Activated CD8-positive, alpha-beta memory T cell treated with anti-CD3 and anti-CD28 coated beads for 1 hour (primary cell): ENCODE measurements at places on chromosomes 11 and 22.

DNA sequence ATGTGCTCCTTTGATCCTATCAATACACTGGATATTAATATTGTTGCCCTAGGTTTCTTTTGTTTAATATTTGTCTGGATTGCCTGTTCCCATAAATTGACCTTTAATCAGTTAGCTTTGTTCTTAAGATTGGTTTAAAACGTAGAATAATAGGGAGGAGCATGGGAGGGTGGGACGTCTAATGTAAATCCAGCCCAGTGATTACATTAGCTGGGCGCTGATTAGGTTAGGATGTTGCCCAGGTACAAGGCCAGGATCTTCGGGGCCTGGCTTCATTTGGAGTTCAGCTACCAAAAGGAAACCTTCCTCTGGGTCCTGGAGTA, at the start of gene SRSF8:
Gene SRSF8 (plus strand): TSS at position 204 of the 323 bp plus-strand sequence. CDS start 308 bp downstream, outside the sequence.
- DNase-seq = no peak

DNA sequence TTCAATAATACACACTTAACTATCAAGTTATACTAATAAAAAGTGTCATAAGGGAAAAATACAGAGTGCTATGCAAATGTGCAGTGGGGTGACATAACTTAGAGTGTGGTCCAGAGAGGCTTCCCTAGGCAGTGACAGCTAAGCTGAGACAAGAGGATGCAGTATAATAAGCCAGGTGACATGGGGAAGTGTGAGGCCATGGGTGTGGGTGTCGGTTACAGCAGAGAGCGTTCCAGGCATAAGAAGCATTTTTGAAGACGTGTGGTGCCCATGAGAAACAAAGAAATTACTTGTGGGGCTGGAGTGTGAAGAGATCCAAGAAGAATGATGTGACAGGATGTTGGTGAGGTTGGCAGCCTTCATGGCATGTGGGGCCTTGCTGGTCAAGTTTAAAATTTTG, 78.1 kb upstream of the PICALM start:
- DNase-seq = no peak

DNA sequence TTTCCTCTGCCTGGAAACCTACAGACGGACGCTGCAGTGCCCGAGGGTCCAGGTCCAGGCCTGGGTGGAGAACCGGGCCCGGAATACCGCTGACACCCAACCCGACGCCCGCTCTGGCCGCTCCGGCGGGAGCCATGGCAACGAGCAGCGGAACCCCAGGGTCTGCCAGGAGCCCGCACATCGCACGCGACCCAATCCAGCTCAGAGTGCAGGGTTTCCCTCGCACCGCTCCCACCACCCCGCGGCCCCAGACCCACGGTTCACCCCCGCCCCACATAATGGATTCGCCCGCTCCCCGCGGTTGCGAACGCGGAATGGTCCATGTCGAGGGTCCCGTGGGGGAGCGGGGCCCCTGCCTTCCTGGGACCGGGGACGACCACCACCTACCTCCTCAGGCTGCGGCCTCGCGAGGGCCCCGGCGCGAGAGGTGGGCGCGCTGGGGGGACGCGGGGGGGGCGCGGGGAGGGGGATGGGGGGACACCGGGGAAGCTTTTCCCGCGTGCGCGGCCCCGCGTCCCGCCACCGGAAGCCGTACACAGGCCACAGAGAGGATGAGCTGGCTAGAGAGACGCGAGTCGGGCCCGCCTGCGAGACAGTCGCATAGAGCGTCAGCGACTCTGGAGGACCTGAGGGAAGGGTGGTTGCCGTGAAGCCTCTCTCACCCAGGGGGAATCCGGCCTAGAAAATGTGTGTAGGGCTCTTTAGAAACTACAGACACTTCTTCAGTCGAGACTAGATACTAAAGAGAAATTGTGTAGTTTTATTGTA, at the start of gene SSRP1:
Gene SSRP1 (minus strand): TSS at position 550 of the 768 bp plus-strand sequence. CDS start 771 bp downstream, outside the sequence.
- DNase-seq = peak; percentile 62

DNA sequence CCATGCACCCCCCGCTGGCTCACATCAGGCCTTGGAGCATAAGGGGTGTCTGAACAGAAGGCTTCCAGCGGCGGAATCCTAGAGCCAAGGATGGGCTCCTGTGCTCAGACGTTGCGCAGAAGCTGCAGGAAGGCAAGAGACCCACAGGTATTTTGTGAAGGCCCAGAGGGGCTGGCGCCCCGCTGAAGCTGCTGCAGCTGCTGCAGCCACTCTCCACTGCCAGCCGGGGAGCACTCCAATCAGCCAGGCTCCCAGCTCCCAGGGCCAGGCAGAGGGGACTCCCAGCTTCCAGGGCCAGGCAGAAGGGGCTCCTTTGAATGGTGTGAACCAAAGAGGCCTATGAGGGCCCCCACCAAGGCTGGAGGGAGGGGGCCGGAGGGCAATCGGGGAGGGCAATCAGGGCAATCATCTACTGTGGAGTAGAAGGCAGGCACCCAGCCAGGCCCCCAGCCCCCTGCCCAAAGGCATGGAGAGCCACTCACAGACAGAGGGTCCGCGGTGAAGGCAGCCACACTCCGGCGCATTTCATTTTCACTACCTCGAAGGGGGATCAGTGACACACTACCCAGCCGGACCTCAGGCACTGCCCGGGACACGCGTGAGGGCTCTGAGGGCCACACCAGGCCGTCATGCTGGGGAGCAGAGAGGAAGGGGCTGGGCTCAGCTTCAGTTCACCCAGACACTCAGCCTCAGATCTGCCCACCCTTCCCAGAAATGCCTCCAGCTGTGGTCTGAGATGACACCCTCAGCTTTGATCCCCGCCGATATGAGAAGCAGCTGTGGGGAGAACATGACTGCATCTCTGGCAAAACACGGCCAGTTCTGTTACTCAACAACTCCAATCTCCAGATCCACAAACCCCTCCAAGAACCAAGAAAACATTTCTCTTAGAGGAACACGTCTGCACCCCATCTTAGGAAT, 11.6 kb upstream of the PDE2A start:
- DNase-seq = no peak

DNA sequence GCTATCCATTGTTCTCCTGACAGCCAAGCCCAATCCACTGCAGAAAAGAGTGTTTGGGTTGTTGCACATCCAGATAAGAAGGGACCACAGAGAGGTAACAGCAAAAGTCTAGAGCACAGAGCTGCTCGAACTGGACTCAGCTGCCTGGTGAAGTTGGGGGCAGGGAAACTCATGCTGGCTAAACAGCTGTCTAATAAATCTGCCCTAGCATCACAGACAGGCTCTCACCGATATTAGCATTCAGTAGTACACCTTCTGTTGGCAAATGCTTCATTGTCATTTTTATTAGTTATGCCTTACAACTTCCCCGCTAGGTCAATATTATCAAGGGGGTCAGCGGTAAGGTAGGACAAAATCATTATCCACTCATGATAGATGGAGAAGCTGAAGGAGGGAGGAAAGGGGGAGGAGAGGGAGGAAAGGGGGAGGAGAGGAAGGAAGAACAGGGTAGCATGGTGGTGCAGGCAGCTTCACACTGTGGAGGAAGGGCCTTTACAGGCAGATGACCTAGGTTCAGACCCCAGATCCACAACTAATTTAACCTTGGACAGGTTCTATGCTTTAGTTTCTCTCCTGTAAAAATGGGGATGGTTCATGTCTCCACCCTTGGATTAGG, 102.7 kb downstream of the LARGE1 start:
- no peak for DNase-seq

- DNase-seq = no peak
Observed at GRCh38 chr11:76443268-76443980, 1.4 kb upstream of the EMSY start.

- DNase-seq = no peak
Observed at GRCh38 chr11:68340003-68340767, 27.8 kb downstream of the LRP5 start.

DNA sequence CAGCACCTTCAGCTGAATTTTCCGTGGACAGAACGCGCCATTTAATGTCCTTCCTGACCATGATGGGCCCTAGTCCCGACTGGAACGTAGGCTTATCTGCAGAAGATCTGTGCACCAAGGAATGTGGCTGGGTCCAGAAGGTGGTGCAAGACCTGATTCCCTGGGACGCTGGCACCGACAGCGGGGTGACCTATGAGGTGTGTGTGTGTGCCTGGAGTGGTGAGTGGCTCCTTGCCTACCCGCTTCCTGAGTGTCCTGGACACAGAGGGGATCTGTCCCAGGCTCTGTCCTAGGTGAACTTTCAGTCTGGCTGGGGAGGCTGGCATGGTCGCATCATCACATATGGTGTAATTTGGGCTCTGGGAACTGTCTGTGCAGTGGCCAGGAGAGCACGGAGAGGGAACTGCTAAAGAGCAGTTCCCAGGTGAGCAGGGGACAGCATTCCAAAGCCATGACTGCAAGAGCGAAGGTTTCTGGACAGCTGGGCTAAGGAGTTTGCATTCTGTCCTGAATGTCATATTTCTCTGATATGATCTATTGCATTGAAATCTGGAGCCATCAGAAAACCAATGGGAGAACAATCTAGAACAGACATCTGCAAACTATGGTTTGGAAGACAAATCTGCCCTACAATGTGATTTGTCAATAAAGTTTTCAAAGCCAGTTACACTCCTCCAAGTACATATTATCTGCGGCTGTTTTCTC, 104.3 kb downstream of the RRAS2 start:
- DNase-seq = no peak

- no peak for DNase-seq
Observed at GRCh38 chr11:120837696-120838095, 186.2 kb upstream of the TBCEL start.

- no peak for DNase-seq
Observed at GRCh38 chr11:283405-284104, 5.3 kb downstream of the NLRP6 start.

GRCh38 chr11:77213589-77214428, 85.8 kb downstream of the MYO7A start:
- no peak for DNase-seq

- DNase-seq = no peak
Observed at GRCh38 chr22:39994566-39995392, at the start of gene FAM83F. FAM83F (plus strand) TSS chr22:39994954; CDS start chr22:39995043, 89 bp downstream.

DNA sequence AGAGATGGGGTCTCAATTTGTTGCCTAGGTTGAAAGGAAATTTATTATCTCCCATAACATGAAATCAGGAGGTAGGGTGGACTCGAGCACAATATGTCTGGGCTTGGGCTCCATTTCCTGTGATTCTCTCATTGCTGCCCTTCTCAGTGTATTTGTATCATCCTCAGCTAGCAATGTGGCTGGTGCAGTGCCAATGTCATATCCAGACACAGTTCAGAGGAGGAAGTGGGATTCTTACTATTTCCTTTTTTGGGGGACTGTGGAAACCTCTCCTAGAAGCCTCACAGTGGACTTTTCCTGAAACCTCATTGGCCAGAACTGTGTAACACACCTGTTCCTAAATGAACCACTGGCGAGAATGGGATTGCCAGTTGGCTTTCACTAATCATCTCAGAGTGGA, 21.0 kb upstream of the SWAP70 start:
- no peak for DNase-seq

- DNase-seq = no peak
Observed at GRCh38 chr22:44811141-44811540, 58.8 kb downstream of the ARHGAP8 start.

DNA sequence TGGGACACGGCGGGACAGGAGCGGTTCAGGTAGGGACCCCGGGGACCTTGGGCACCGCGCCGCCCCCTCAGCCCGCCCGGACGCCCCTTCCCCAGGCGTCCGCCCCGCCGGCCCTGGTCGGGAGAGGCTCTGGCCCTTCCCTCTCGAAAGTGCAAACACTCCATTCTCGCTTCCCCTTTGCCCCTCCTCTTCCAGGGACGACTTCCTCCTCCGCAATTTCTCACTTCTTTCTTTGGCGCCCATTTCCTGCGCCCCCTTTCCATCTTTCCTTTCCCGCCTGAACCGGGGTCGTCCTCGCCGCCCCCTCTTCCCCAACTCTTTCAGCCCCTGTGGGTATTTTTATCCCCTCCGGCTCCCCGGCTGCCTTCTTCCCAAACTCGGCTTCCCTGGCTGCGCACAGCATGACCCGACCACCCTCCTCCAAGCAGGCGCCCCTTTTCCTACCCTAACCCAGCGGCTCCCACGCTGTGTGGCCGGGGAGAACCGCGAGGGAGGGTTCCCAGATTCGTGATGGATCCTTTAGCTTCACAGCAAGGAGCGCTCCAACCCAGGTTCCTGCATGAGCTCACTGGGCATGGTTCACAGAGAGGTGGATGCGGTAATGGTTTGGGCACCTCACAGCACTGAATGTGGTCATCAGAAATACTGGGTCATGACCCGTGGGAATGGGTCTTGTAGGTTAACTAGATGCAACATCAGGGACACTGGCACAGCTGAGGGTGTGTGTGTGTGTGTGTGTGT, 689 bp downstream of the RAB39A start:
- no peak for DNase-seq

- no peak for DNase-seq
Observed at GRCh38 chr11:101705972-101706371, 122.2 kb upstream of the TRPC6 start.

DNA sequence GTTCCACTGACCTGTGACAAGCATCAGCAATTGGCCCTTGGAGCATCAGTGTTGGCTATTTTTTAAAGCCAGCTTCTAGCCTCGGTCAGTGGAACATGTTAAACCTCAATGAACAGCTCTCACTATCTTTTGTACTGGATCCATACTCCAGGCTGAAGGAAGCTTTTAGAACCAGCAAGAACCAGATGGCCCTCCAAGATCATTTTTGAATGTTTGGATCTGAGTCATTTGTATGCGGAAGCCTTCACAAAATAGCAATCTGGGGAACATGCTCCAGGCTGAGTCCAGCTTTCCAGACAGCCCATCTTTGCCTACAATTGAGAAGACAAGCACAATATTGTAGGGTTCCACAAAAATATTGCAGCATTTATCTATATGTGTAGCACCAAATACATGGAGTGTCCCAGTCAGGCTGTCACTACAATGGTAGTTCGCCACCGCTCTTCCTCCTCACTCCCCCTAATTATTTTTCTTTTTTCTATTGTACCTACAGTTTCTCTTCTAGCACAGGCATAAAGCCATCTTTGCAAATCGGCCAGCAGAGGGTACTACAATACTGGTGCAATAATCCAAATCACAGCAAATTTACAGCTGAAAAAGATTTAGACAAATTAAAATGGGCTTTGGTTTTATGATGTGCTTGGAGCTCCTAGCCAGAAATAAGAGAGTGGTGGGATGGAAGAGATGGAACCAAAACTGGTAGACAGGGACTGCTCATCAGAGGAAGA, 177.4 kb upstream of the BLID start:
- no peak for DNase-seq

DNA sequence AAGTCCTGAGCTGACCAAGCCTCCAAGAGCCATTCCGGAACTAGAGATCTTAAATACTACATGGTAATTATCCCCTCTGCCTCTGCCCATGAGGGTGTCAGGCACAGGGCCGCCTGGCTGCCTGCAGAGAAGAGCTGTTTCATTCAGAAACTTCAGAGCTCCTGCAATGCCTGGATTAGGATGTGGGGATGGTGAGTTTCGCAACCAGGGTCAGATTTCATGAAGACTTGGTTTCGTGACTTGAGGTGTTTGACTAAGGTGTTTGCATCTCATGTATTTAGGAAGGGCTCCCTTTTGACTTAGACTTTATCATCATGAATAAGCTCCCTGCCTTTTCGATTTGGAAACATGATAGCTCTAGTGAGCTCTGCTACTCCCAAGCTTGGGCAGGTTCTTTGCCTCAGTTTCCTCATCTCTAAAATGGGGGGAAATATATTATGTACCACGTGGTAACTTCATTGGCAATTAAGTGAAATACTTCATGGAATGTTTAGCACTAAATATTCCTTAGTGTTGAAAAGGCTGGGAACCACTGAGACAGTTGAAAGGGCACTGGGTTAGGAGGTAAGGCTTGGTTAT, 9.1 kb downstream of the TIMP3 start:
- DNase-seq = no peak

- DNase-seq = no peak
Observed at GRCh38 chr22:27137871-27138337, 480.5 kb downstream of the MIAT start.

- no peak for DNase-seq
Observed at GRCh38 chr22:48556222-48556621, 1271.5 kb downstream of the BRD1 start.
